Activated CD4-positive, alpha-beta T cell treated with anti-CD3 and anti-CD28 coated beads, Interleukin-2, amount 50 U/mL, for 24 hours (primary cell): ENCODE measurements at places on chromosomes 3 and 15.
A peak's percentile ranks its signal among the peaks of the same experiment; 100 is the strongest.

DNA sequence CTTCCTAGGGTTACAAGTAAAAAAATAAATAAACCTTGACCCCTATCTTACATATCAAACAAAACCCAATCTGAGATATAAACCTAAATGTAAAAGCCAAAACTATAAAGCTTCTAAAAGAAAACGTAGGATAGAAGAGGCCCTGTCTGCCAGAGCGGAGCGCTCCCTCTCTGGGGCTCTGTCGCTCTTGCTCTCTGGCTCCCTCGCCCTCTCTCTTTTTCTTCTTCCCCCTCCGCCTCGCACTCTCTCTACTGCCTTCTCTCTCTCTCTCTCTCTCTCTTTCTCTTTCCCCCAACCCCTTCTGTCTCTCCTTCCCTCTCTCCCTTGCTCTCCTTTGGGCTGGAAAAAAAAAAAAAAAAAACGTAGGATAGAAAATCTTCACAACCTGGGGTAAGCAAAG is 21.6 kb downstream of the RYK start:
- DNase-seq: no peak

- no peak for DNase-seq
Measured at GRCh38 chr3:27239951-27240350, 129.2 kb downstream of the NEK10 start.

GRCh38 chr15:89494941-89495637 is 1.3 kb downstream of the RHCG start:
- DNase-seq: no peak

- DNase-seq: no peak
Measured at GRCh38 chr3:112307557-112307956, 13.5 kb upstream of the SLC9C1 start.

DNA sequence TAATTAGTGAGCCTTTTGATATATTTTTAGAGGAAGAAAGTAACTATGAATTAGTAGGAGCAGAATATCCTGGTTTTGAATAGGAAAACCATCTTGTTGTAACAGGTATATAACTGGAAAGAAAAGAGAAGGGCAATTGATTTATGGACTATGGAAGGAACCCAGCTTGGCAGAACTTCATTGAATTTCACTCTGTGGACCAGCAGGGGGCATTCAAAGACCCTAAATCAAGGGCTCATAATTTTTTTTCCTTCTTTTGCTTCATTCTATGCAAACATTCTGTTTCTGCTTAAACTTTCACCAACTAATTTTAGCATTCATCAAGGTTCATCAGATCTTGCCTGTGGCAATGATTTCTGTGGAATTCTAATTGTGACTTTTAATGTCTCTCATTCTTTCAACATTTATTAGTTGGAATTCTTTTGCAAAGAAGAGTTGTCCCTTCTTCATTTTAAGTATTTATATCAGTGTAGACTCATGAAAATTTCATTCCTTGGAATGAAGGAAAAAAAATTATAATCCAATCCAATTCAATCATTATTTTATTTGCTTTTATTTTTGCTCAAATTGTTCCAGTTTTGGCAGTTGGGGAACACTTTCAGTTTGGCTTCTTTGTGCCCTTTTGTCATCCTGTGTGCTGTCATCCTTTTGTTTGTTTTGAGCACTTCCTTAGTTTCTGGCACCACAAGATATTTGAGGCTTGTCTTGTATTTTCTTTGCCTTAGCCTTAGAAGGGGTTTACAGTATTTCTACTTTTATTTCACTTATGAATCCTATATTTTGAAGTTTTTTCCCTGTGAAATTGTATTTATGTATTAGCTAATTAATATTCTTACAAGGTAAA is 30.4 kb downstream of the NXPE3 start:
- DNase-seq: peak; percentile 27

GRCh38 chr3:151890721-151891141 is 17.3 kb downstream of the SUCNR1 start:
- DNase-seq: no peak

DNA sequence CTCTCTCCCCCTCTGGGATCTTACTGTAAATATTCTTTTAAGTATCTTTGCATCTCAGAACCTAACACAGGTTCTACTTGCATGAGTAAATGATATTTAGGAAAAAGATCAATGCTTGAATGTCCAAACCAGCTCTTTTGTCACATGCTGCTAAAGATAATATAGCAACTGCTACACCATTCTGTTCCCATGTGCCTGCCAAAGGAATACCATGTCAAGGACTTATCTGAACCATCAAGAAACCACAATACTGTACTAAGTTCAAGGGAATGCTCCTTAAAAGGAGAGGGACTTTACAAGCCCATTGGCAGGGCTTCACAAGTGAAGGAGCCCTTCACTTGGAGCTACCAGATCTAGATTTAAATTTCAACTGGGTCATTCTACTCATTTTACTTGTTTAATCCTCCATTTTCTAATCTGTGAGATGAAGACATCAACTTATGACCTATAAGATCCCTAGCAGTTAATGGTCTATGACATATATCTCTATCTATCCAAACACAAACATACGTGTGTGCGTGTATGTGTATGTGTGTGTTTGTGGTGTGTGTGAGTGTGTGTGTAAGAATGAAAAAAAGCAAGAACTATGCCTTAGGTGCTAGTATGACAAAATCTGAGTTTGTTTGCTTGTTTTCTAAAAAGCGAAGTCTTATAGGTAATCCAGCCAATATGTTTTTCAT is 13.0 kb upstream of the SEC62 start:
- no peak for DNase-seq

- DNase-seq: no peak
Measured at GRCh38 chr3:76383781-76384180, 598.4 kb upstream of the ZNF717 start.

DNA sequence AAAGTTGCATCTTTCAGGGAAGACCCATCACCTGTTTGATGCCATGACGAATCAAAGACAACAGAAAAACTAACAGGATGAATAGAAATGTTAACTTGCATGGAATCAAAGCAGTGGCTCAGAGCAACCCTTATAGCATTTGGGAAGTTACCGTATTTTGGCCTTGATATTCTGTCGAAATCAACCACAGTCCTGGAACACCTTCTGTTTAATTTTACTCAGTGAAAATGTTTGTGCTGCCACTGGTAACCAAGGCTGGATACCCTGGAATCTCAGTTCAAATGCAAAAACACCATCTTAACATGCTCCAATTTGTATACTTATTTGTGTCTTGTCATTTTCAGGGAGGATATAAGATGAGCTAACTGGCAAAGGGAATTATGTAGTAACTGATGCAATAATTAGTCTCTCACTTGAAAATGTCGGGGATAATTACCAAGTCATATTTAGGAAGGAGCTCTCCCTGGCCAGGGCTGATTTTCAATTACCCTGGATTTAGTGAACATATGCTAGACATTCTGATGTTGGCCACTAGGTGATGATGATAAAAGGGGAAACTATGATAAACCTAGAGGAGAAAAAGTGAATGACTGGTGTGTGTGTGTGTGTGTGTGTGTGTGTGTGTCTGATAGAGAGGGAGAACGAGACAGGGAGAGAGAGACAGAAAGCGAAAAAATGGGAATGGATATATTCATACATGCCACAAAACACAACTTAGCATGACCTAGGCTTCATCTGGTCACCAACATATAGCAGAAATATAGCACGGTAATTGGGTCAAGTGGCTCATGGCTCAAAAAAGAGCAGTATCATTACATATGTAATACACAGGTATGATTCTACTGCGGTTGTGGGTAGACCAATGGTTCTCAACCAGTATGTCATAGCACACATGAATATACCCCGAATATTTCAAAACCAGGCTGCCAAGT is 19.0 kb upstream of the PRICKLE2 start:
- DNase-seq: no peak

DNA sequence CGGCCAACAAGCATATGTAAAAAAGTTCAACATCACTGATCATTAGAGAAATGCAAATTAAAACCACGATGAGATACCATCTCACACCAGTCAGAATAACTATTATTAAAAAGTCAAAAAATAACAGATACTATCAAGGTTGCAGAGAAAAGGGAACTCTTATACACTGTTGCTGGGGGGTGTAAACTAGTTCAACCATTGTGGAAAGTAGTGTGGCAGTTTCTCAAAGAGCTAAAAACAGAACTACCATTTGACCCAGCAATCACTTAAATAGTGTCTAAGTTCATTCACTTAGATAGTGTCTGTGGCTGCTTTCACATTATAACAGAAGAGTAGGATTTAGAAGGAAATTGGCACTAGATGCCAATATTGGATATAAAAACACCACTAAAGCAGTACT is 49.7 kb downstream of the CGGBP1 start:
- no peak for DNase-seq

DNA sequence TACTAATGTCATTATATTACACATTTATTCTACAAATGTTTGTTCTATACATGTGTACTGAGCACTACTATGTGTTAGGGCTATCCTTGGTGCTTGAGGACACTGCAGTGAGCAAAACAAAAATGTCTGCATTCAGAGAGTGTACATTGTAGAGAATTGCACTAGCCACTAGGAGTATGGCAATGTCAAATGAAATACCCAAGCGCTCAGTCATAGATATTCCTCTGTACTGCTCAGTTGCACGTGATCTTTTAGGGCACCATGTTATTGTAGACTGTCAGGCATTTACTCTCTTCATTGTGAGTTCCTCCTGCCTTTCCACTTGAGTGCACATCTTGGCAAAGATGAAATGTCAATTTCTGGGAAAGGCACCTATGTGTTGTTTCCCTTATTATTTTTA is 36.8 kb downstream of the FNDC3B start:
- DNase-seq: no peak

DNA sequence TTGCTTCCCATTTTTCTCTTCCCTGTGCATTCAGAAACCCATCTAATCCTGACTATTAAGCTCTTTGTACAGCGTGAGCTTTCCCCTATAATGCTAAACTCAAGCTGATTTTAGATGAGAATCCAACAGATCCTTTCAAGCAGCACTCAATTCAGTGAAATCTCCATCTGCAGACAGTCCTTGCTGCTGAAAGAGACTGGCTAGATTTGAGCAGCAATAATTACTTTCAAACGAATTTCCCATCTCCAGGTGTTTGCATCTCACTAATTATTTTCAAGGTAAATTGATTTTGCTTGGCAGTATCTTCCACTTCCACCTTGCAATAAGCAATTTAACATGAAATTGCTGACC is 49.5 kb upstream of the SLC7A14 start:
- no peak for DNase-seq

DNA sequence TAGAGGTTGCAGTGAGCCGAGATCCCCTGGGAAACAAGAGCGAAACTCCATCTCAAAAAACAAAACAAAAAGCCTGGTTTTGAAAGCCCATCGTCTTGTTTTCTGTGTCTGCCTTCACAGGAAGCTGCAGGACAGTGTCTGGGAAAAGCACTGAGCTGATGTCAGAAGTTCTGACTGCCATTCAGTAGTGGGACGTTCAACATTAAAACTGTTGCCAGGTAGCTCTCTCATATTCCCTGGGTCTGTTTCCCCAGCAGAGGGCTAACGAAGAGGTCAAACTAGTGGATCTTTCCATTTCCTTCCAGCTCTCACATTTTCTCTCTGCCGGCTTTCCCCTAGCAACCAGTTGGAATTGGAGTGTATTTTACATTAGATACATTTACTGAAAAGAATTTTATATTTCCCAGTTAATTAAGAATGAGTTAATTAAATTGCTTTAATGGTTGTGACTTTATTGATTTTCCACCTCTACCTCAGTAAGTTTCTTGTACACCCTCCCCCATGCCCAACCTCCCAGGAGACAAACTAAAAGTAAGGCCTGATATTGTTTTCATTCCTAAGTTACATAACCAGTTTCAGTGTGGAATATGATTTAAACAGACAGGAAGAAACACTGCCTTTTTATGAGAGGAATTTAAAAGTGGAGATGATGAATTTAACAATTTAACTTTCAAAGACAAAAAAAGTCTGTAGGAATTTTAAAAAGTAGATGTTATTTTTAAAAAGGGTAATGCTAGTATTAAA is 29.9 kb downstream of the RCN2 start:
- no peak for DNase-seq

DNA sequence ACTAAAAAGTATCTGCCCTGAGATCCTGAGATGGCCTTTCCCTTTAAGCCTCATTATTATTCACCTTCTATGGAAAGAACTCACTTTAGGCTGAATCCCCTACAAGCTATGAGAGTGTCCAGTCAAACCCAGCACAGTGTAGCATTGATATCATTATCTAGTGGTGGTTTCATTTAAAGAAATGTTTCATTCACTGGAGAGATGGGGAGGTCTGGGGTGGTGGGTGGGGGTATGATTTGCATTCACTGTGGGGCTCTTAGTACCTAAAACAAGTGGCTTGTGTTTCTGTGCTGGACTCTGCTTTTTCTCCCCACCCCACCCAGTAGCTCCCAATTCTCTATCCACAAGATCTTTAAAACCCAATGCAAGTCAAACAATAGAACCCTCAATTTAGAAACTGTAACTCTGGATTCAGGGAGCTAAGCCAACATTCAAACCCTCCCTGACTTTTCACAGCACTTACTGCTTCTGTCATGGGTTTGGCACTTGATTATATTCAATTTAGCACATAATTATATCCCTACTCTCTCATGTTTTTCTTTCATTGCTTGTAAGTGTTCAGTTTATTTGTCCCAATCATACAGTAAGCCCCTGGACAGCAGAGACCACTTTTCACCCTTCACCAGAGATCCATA is 310.5 kb upstream of the THBS1 start:
- no peak for DNase-seq

GRCh38 chr15:95293456-95294031 is 1037.0 kb upstream of the NR2F2 start:
- DNase-seq: no peak

- no peak for DNase-seq
Measured at GRCh38 chr15:58487041-58487723, 55.4 kb downstream of the LIPC start.

DNA sequence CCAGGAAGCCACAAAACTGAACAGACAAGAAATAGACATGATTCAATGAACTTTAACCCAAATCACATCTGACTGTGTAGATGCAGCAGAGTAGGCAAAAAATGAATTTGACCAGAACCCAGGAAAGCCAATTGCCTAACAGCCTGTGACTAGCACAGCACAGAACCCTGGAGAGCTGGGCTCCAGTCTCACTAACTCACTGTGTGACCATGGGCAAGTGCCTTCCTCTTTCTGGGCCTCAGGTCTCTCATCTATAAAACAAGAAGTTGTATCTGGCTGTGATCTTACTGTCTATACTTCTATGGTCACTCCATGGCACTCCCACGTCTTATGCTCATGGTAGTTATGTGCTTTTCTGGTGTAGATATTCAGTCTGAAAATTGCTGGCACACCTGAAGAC is 48.1 kb upstream of the USP3 start:
- no peak for DNase-seq

DNA sequence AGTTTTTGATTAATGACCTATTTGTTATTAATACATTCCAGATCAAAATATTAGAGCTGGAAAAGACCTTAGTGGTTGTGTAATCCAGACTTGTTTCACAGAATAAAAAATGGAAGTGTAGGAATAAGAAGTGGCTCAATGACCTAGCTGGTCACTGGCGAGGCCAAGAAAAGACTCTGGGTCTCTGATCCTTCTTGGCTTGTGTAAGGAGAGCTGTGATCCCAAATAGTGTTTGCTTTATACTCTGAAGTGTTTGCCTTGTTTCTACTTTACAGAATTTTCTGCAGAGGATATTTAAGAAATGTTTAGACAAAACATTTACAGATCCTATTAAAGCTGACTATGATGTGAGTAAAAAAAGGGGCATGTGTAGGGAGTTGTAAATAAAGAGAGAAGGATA is 7.1 kb downstream of the C3orf85 start:
- no peak for DNase-seq

GRCh38 chr3:108437439-108437838 is 73.0 kb downstream of the MYH15 start:
- no peak for DNase-seq

GRCh38 chr3:124965413-124965812 is 30.9 kb upstream of the MUC13 start:
- DNase-seq: no peak
